Renal cortex interstitium (tissue), 15 donors: ENCODE measurements at places on chromosomes 16 and 17.

- DNase-seq, result no peak
These were observed 26.0 kb downstream of the ZDHHC7 start for GRCh38 chr16:84985079-84986065.

DNA sequence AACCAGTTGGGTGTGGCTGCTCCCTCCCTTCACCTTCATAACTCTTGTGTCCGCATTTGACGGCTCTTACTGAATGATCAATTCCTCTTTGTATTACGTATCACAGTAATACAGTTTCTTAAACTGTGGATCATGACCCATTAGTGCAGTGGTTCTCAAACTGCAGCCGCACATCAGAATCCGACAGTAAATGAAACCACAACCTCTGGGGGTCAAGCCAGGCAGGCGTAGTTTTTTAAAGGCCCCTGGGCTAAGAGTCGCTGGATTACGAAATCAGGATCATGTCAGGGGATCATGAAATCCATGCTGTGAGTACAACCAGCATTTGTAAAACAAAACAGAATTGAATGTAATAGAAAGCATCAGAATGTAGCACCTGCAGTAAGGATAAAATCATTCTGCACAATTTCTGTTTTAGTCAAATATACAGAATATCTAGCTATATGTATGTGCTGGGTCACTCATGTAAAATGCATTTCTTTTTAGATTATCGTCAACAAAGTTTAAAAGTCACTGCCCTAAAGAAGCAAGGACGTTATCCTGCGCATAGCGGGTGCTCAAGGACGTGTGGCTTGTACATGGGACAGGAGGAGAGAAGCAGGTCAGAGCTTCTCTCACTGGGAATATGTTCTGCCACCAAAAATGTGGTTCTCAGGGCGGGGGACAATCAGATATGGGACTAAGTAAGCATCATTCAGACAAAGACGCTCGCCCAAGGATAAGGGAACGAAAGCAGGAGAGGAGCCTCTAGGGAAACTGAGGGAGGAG lies 113.1 kb downstream of the ZFHX3 start:
- DNase-seq, result no peak

DNA sequence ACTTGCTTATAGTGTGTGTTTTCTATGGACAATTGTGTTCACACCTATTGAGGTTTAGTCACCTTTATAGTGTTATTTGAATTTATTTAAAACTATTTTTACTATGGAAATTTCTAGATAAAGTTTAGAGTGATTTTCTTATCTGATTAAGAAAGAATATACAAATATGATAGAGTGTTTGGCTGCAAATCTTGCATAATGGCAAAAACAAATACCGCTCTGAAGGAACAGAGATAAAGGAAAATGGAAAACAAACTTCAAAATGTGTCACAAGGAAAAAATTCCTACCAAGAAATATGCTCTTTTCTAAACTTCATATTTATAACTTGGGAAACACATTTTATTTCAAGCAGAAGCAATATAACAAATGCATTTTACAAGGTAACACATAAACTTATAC lies 423.1 kb downstream of the TOX3 start:
- DNase-seq, result no peak

DNA sequence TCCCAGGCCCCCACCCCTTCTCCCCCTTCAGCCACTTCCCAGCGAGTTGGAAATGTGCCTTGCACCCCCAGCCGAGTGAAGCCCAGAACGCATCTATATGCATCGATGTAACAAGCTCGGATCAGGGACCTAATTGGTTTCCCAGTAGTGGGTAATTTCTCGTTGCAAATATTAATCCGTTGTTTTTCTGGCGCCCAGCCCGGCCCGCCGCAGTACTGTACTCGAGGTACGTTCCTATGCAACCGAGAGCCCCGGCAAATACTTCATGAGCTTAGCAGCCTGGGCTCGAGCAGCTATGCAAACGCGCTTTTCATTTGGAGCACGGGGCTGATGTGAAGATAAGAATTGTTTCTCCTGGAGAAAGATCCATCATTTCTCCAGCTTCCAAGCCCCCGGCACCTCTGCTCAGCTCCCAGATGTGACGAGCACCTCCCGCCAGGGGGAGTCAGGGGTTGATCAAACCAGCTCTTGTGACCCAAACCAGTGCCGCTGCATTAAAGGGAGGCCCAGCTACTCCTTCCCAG lies 229.8 kb downstream of the KATNIP start:
- peak; percentile 27 for DNase-seq

GRCh38 chr17:47846716-47847340 lies 4.1 kb downstream of the SP6 start:
- DNase-seq, result no peak

DNA sequence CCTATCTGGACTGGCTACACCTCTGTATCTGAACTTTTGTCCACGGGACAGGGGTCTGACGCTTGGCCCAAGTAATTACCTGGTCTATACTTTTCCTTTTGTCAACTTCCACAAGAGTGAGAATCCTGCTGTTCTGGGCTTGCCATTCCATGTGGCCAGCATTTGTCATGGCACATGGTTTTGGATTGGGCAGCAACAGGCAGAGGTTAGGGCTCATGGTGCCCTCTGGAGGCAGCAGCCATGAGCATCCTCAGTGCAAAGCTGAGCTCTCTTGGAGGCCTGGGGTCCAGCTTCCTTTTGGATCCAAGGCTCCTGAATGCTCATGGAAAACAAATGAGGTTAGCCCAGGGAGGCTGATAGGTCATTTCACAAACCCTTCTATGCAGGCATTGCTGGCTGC lies 7.5 kb upstream of the EDC4 start:
- no peak for DNase-seq

- no peak for DNase-seq
These were observed at the start of gene GRIN2A for GRCh38 chr16:10182222-10183053. Gene GRIN2A (minus strand): TSS chr16:10182428. CDS start chr16:10180411, 2,017 bp downstream.

DNA sequence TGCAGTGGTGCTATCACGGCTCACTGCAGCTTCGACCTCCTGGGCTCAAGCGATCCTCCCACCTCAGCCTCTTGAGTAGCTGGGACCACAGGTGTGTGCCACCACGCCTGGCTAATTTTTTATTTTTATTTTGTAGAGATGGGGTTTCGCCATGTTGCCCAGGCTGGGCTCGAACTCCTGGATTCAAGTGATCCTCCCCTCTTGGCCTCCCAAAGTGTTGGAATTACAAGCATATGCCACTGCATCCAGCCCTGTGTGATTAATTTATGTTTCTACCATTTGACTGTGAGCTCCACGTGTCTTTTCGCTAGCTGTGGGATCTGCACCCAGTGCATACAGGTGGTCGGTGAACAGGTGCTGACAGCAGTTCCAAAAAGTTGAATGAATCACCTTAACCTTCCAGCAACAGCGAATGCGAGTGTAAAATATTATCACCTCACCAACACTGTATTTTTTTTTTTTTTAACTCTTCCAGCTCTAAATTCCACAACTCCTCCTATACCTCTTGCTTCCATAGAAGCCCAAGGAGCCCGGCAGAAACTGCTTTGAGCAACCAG lies 484 bp upstream of the NUDT7 start:
- no peak for DNase-seq

GRCh38 chr16:62985722-62986121 lies 949.5 kb upstream of the CDH8 start:
- no peak for DNase-seq

GRCh38 chr17:2398655-2399571 lies 1.9 kb downstream of the MNT start:
- DNase-seq, result no peak

- DNase-seq, result no peak
These were observed 211.7 kb downstream of the XYLT1 start for GRCh38 chr16:17258848-17259713.

DNA sequence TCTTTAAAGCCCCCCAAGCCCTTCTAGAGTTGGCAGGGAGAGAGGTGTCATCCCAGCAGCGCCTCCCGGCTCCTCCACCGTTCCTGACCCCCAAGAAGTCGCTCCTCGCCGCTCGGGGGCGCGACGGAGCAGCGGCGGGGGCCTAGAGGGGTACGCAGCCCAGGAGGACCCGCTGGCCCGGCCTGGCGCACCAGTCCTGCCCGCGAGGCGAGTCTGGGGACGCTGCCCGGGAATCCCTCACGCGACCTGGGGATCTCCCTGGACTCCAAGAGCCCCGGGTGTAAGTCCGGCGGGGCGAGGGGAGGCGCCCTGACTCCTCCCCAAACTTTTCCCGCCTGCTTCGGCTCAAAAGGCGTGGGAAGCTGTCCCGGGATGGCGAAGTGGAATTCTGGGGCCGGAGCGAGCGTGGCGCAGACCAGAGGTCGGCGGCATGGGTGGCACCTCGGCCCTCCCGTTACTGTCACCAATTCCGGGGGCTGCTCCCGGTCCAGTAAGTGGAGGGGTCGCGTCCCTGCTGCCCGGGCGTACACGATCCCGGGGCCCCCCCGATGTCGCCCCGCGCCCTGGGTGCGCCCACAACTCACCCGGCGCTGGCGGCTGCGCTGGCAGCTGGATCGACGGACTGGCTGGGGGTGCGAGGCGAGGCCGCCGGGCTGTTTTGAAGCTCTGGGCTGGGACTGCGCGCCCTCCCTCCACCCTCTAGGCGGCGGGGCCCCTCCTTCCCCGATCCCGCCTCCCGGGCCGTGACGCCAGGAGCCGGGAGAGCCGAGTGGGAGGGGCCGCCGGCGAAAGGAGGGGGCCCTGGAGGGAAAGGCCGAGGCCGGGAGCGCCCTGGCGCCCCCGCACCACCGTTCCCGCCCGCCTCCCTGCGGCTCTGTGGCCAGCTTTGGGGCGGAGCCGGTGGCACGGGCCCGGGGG lies at the start of gene EMP2:
EMP2 (minus strand) TSS at position 634 of the 918 bp plus-strand sequence. CDS start 32,981 bp downstream, outside the sequence.
- DNase-seq, result peak; percentile 74

GRCh38 chr17:30363715-30364202 lies 15.0 kb upstream of the CPD start:
- no peak for DNase-seq

DNA sequence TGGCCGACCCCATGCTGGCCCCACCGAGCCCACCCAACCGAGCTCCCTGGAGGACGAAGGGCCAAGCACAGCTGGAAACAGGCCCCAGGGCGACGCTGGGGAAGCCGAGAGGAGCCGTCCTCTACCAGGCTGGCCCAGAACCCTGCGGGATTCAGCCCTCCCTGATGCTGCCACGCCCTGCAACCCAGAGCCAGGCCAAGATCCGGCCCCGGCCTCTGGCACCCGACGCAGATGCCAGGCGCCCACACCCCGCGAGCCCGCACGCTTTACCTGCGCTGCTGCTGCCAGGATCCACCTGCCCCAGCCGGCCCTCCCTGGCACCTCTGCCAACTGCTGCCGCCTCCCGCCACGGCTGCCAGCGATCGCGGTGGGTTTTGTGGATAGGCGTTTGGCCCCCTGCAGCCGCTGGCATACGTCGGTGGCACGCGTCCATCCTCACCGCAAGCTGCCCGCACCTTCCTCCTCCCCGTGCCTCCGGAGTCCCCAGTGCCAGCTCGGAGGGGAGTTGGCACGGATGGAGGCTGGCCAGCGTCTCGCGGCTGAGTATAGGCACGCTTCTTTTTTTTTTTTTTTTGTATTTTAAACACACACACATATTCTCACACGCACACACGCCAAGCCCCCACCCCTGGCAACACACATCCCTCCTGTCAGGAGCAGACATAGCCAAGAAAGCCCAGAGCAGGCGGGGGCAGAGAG lies 41.3 kb upstream of the ACSF3 start:
- DNase-seq, result no peak

DNA sequence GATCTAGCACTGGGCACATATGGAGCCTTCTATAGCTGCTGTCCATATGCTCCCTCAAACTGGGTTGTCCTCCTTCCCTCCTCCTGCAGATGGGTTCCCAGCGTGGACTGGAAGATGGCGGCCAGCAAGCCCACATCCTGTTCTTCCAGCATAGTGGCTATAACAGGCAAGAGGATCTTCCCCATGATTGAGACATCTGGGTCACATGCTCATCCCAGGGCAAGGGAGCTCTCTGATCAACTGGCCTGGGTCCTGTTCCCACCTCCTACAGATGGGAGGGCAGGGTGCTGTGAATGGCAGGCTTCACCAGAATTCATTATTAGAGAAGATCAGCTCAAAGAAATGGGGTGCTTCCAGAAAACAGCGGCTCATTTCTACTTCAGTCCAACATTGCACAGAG lies 210.2 kb downstream of the PARN start:
- DNase-seq, result no peak

DNA sequence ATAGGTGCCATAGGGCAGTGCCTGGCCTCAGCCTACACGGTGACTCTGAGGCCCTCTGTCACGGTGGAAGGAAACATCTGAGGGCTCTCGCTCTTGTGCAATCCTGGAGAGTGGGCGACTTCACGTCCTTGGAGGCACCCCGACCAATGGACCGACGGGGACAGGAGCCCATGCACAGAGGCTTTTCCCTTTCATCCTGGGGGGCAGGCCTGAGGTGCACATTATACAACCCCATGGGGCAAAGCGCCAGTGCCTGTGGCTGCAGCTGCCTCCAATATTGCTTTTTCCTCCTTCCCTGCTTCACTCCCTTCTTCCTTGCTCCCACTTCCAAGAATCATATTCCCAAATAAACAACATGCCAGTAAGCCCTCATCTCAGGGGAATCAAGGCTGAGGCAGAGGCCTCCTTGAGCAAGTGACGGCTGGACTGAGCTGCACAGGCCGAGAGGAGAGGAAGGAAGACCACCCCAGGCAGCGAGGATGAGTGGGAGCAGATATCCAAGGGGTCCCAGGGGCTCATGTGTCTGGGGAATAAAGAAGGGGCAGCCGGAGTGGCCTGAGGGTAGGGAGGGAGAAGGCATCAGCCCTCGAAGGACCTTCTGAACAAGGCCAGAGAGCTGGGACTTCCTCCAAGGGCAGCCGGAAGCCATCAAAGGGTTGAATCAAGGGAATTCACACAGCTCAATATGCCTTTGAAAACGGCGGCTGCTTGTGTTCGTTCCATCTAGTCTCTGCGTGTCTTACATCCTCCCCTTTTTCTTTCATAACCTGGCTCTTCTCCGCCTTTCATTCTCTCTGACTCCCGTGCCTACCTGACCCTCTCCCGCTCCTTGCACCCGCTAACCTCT lies 42.6 kb upstream of the RPL38 start:
- DNase-seq, result no peak

DNA sequence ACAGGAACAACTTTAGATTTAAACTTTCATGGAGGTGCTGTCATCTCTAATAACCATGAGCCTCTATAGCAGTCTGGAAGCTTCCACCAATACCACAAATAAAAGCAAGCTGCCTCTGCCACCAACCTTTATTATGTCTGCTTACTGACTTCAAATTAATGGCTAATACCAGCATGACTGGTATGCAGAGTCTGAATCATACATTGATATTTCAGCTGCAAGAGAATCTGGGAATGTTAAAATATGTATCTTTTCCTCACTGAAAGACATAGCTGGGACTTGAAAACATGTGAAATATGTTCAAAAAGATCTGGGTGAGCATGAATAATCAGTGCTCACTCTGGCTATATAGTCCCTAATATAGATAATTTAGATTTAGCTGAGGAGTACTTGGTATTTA lies 488.6 kb downstream of the CDH8 start:
- no peak for DNase-seq

DNA sequence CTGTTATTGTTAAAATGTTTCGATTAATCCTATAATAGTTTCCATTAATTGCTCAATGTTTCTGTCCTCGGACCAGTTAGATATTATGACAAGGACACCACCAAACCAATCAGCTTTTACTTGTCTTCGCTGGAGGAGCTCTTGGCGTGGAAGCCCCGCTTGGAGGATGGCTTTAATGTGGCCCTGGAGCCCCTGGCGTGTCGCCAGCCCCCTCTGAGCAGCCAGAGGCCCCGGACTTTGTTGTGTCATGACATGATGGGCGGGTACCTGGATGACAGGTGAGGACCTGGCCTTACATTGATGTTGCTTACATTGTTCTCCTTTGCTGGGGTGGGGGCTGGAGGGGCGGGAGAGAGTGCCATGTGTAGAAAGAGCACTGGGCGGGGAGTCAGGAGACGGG lies 3.0 kb downstream of the ENGASE start:
- DNase-seq, result no peak

GRCh38 chr17:27295945-27296344 lies 2.0 kb downstream of the WSB1 start:
- DNase-seq, result no peak

- DNase-seq, result peak; percentile 63
These were observed at the start of gene VAT1L for GRCh38 chr16:77788181-77789084. Gene VAT1L (plus strand): TSS chr16:77788564. CDS start chr16:77788683, 119 bp downstream.
